ENCODE measurements at places on chromosomes 13 and 19. TPM values are rescaled to one million over a fixed set of nuclear protein-coding genes. Genes with fewer than 3 reads are reported as not detected.

SYT5 gene
- total RNA-seq, result 0.26 TPM

TTYH1 gene
- total RNA-seq, result not detected

COG6 gene
- 35.8 TPM for total RNA-seq

FGF21 gene
- total RNA-seq, result not detected

KLF5 gene
- 0.26 TPM for total RNA-seq

KLK6 gene
- total RNA-seq, result not detected

GTPBP3 gene
- 10.6 TPM for total RNA-seq

ZNF816 gene
- total RNA-seq, result 7.2 TPM

LPAR2 gene
- total RNA-seq, result 0.13 TPM

TRIM28 gene
- 241 TPM for total RNA-seq

BRME1 gene
- 0.87 TPM for total RNA-seq

SYCN gene
- total RNA-seq, result not detected

CYP4F12 gene
- total RNA-seq, result not detected

OVOL3 gene
- total RNA-seq, result not detected

N4BP2L1 gene
- total RNA-seq, result 2.2 TPM

PLPP2 gene
- total RNA-seq, result 0.53 TPM

MRPL54 gene
- total RNA-seq, result 52.3 TPM

SMAD9 gene
- 8.2 TPM for total RNA-seq

CYP2F1 gene
- not detected for total RNA-seq

OSCAR gene
- total RNA-seq, result 0.13 TPM

KLK8 gene
- not detected for total RNA-seq

CYP2A7 gene
- not detected for total RNA-seq

FUT3 gene
- total RNA-seq, result not detected

THSD1 gene
- total RNA-seq, result 6.9 TPM

ELOF1 gene
- 23.4 TPM for total RNA-seq

TPRX1 gene
- total RNA-seq, result not detected

ZNF415 gene
- 12.7 TPM for total RNA-seq

ZNF506 gene
- total RNA-seq, result 9.9 TPM

LYPD3 gene
- not detected for total RNA-seq

ZNF880 gene
- 31.3 TPM for total RNA-seq

KIR3DL3 gene
- not detected for total RNA-seq

C5AR1 gene
- under 0.01 TPM for total RNA-seq

IRS2 gene
- total RNA-seq, result 1.1 TPM

SIAH3 gene
- not detected for total RNA-seq

MEIOSIN gene
- total RNA-seq, result not detected

TPP2 gene
- total RNA-seq, result 54.7 TPM

SCN1B gene
- 32.8 TPM for total RNA-seq

CD22 gene
- total RNA-seq, result 0.56 TPM

WDR87 gene
- not detected for total RNA-seq

UNC13A gene
- 10.2 TPM for total RNA-seq

TEAD2 gene
- 13.7 TPM for total RNA-seq

SLC46A3 gene
- total RNA-seq, result 5.7 TPM

All from aortic smooth muscle cell (primary cell).